ENCODE measurements at places on chromosomes 1 and 21.

GRCh38 chr1:244497805-244498204 lies 36.7 kb downstream of the CATSPERE start:
- DNase-seq = no peak

DNA sequence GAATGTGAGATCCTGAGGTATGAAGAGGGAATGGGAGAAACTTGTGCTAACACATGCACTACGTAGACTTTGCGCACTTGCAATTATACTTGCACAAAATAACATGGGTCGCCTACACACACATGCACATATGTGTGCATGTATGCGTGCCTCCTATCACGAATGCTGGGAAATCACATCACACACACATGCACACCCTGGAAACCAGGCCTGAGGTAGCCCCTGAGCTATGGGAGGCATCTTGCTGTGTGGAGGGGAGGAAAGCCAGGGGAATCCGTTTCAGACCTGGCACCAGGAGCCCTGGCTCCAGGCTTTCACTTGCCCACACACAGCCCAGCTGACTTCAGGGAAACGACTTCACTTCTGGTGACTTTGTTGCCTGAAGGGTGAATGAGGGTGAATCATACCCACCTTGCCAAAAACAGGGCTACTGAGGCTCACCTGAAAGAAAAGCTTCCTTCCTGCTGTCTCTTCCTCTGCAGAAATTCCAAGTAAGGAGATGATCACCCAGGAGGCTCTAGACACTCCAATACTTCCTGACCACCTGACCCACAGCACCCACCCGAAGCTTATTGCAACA lies 136.0 kb upstream of the NGF start:
- DNase-seq = no peak

DNA sequence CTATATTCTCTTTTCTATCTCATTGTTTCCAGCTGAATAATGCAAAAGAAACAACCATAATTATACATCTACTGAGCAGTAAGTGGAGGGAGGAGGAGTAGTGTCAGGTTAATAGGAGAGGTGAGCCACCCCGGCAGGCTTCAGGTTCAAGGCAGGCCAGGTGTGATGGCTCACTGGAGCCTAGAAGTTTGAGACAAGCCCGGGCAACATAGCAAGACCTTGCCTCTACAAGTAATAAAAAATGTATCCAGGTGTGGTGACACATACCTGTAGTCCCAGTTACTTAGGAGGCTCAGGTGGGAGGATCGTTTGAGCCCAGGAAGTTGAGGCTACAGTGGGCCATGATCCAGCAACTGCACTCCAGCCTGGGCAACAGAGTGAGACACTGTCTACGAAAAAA lies 1.9 kb upstream of the DIP2A start:
- no peak for DNase-seq

DNA sequence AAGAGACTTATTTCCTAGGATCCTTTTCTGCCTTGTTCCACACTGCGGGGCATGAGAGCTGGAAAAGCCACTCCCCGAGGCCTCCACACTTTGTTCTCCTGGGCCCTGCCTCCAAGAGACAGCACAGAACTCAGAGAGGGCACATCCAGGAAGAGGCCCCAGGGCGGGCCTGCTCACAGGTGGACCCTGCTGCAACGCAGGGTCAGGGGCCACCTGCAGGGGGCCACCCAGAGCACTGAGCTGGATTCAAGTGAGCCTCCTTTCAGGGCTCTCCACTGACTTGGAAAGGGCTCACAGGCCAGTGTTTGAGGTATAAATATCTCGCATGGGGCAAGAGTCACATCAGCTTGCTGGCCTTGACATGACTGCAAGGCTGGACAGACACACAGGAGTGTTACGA lies 4.8 kb downstream of the RGS16 start:
- no peak for DNase-seq

DNA sequence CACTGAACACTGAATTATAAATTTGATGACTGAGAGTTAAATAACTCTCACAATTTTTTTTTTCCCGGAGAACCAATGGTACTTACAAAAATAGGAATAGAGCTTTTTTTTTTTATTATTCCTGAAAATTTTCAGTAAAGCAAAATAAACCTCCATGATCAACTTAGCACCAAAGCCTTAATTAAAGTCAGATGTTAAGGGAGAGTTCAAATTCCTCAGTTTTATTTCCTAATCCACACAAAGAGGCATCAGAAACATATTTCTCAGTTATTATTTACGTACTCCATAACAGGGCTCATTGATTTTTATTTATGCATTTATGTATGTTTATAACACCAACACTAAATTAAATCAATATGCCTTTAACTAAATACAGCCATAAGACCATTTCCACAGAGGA lies 55.5 kb downstream of the PLPPR5 start:
- no peak for DNase-seq

- DNase-seq = no peak
These were observed 50.2 kb upstream of the VTCN1 start for GRCh38 chr1:117260761-117261423.

- DNase-seq = no peak
These were observed 6.9 kb downstream of the PLA2G2D start for GRCh38 chr1:20112279-20113000.

GRCh38 chr1:162405800-162406199 lies 6.1 kb downstream of the SH2D1B start:
- no peak for DNase-seq

- DNase-seq = no peak
These were observed 217.6 kb downstream of the ADGRL2 start for GRCh38 chr1:82018319-82018718.

- DNase-seq = no peak
These were observed 647.5 kb upstream of the CHRM3 start for GRCh38 chr1:238738892-238739291.

GRCh38 chr1:110245876-110246620 lies 35.9 kb downstream of the KCNC4 start:
- no peak for DNase-seq

- no peak for DNase-seq
These were observed 346.6 kb downstream of the RPS6KC1 start for GRCh38 chr1:213397638-213398037.

- no peak for DNase-seq
These were observed 42.0 kb downstream of the PROX1 start for GRCh38 chr1:214029796-214030195.

GRCh38 chr1:109573785-109574184 lies 25.4 kb downstream of the GNAI3 start:
- DNase-seq = no peak

DNA sequence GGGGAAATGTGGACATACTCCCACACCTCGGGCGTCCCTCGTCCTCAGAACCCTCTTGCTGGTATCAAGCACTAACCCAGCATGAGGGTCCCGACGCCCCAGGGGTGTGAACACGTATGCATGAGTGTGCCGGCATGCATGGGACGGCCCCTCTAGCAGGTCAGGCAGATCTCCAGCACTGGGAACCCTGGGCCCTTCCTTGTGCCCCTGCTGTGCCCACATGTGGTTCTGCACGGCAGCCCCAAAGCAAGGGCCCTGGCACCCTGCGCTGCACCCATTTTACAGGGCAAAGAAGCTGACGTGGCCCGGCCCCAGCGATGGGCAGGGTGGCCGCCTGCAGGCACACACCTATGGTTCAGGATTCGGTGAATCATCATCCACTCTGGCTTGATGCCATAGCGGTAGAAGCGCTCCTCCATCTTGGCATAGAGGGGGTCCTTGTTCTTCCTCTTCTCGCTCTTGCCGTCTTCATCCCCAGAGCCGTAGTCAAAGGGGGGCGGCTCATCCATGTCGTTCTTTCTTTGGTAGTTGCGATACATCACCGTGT lies 34.2 kb downstream of the CHD5 start:
- DNase-seq = no peak

GRCh38 chr1:83918688-83919285 lies 80.1 kb downstream of the TTLL7 start:
- no peak for DNase-seq

GRCh38 chr1:160453443-160453842 lies 53.1 kb downstream of the VANGL2 start:
- no peak for DNase-seq

- DNase-seq = no peak
These were observed 3.9 kb upstream of the CACNA1S start for GRCh38 chr1:201116091-201116490.

DNA sequence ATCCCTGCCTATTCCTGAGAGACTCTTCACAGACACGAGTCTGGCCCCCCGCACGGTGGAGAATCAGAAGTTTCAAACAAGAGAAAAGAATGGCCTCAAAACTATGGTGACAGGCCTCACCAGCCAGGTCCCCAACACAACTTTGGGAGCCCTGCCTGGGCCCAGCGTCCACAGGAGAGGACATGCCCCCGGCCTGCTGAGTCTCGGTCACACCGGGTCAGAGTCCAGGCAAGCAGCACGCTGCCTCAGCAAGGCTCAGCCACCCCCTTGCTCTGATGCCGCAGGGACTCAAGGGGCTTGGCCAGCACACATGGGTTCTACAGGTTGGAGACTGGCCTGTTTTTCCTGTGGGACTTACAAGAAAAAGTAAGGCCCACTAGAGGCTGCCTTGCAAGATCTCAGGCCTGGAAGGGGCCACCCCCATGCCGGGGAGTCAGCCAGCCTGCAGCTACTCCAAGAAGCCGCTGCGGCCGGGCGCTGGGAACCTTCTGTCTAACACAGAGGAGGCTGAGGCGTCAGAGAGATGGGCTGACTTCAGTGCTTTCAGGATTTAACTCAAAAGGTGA lies 116.8 kb downstream of the NPHP4 start:
- DNase-seq = no peak

- no peak for DNase-seq
These were observed 52.7 kb downstream of the NPHP4 start for GRCh38 chr1:5939271-5940170.

DNA sequence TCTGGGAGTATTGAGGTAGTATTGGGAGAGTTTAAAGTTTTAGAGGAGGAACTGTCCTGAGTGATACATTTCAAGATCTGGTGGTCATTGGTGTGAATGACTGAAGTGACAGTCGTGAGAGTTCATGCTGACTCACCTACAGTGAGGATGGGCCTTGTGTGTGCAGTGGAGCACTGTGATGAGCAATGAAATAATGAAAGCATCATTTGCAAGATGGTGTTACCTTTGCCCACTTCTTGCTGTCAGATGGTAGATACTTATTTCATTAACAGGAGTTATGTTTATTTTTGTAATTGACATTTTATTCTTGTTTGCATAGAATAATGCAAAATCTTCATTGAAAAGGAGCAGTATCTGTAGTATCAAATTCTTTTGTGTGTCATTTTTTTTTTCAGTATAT lies 29.0 kb downstream of the POU2F1 start:
- DNase-seq = no peak

- DNase-seq = no peak
These were observed 15.1 kb upstream of the PADI3 start for GRCh38 chr1:17233675-17234320.

DNA sequence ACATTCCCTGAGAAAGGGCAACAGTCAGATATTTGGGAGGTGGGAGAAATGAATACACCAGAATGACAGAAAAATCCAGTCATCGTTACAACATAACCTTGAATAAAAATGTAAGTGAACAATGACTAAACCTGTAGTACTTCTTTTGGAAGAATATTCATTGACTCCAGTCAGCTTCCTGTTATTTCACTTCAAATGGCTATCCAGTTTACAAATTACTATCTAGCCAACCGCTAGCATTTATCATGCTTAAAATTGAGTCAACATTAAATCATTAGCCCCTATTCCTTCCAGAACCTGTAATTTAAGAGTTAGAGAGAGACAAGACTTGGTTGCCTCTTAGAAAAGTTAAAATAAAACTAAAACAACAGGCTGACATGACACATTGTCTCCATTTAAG lies 33.6 kb downstream of the WLS start:
- DNase-seq = no peak

Measured in GM13977 (cell line).